Effector memory CD4-positive, alpha-beta T cell (primary cell): ENCODE measurements at places on chromosomes 5 and 9.

DNA sequence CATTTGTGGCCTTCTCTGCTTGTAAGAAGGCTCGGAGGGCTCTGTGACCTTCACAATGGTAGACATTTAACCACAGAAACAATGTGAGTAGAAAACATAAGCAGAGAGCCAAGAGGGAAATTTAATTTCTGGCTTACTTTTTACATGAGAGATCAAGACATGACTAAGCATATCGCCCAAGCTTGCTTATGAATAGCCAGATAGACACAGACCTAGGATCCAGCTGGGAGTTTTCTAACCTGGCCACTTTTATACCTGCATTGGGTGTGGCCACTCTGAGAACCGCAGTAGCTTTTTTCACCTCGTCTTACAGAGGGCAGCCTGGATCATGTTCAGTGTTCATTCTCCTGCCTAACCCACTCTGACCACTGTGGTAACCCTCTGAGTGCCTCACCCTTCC lies 244.9 kb upstream of the KCNN2 start:
- DNase-seq, result no peak

- DNase-seq, result no peak
Measured at GRCh38 chr9:111095441-111095840, 57.2 kb upstream of the LPAR1 start.

- no peak for DNase-seq
Measured at GRCh38 chr5:67192719-67193438, 3.7 kb downstream of the CD180 start.

DNA sequence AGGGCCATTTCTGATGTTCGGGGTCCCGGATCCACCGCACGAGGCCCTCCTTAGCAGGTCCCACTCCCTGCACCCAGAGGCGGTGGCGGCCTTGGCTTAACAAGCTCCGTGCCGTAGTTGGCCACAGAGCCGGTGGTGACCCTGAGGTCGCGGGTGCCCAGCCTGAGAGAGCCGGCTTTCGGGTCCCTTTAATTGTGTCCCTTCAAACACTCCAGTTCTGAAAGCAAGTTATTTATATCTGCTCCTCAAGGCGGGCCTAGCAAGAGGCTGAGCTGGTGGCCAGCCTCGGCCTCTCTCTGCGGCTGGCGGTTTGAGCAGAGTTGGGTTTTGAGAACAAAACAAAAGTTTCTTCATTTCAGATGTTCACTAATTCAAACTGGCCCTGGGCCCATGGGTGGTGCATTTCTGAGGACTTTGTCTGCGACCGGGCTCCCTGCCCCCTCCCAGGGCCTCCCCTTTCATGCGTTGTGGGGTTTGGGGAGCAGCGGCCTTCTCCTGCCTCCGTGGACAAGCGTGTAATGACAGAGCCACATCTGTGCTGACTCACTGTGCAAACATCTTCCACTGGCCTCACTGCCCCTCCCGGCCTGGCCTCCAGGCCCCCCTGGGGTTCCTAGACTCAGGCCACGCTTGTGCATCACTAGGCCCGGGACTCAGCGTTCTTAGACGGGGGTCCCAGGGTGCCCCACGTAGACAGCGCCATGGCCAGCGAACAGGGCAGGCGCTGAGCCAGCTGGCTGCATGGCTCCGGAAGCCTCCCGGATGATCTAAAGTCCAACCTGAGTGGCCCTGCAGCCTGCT lies 49.4 kb upstream of the COL5A1 start:
- DNase-seq, result no peak

DNA sequence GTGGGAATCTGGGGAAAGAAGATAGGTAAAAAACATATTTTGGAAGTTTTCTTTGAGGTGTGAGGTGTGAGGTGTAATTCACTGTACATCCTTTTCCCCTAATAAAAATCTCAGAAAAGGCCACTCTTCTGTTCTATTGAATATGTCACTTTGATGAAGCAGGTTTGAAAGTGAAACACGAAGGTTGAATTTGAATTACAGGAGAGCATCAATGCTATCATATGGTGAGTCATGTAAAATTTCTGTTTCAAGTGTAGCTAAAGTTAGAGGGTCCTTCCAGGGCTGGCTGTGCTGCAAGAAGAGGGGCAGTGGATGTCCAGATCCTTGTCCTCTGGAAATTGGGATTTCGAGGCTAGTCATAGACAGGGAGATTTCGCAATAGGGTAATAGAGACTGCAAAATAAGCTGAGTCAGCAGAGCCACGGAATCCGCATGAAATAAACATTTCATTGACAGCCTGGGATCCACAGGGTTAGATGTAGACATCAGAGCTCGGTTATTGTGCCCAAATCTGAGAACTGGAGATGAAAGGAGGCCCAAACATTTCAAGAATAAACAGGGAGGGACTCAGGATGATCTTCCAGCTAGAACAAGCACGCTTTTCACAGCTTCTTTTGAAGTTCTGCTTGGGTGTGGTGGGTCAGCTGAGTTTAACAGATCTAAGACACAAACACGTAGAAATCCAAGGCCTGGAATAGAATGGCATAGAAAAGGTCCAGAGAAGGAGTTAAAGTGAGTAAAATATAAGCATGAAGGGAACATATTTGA lies 194.4 kb upstream of the CDKN2B start:
- no peak for DNase-seq

- DNase-seq, result no peak
Measured at GRCh38 chr5:13179407-13180087, 764.9 kb downstream of the DNAH5 start.

GRCh38 chr5:168844922-168845296 lies 265.7 kb upstream of the PANK3 start:
- no peak for DNase-seq

- no peak for DNase-seq
Measured at GRCh38 chr5:14041528-14042192, 97.2 kb upstream of the DNAH5 start.
